Activated T-helper 17 cell treated with anti-CD3 and anti-CD28 coated beads, Interleukin-2, amount 50 U/mL, for 72 hours (primary cell): ENCODE measurements at places on chromosomes 5 and 9.

DNA sequence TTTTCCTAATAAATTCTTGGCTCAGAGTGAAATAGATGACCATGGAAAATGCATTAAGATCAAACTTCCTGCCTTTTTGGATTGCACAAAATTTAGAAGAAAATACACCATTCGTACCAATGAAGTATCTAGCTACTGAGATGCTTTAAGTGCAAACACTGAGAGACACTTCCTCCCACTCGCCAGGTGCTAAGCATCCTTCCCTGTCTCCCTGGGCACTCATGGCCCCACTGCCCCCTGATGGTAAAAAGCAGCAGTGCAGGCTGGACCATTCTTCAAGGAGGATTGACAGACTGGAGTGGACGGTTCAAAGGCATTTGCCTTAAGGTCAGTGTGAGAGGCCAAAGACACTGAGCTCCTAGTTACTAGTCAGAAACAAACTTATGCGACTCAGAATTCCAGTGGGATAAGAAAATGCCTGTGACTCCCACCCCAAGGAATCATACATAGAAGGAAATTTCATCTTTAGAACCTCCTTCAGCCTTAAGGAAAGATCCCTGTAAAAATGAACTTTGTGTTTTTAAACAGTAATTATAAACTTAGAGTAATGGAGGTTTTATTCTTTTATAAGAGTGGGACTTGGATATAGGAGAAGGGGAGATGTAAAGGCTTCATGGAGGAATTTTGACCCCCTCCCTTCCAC is 86.0 kb upstream of the SLC30A5 start:
- peak; percentile 76 for ATAC-seq

DNA sequence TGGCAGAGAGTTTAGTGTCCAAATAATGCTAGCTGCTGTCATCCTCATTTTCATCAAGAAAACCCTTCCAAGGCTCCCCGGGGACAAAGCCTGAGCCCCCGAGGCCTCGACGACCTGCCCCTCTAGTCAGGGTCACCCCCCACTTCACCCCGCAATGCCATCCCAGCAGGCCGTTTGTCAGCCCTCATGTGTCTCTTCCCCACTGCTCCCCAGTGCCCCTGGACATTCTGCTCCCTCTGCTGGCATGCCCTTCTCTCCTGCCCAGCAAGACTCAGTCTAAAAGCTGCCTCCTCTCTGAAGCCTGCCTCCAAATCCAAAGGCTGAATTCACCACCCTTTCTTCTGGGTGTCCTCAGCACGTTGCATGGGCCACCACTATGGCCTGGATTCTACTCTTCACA is 59.3 kb downstream of the PAX5 start:
- no peak for ATAC-seq

DNA sequence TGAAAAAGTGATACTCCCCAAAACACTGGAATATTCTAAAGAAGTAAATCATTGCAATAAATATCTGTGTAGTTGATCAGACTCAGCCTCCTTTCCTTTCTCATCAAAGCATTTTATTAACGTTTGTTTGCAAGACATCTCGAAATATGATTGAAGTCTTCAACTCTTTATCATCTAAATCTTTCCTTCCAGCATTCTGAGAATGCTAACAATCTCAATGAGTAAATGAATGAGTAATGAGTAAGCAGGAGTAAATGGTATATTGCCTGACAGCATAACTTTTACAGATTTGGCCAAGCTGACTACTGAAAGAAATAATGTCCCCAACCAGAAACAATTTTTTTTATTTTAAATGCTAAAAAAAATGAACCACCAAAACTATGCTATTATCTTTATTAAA is 157.1 kb downstream of the SLCO4C1 start:
- no peak for ATAC-seq

- ATAC-seq = no peak
Measured at GRCh38 chr5:135320718-135321484, 78.1 kb downstream of the MACROH2A1 start.

GRCh38 chr5:81856948-81857928 is 106.3 kb upstream of the SSBP2 start:
- ATAC-seq = no peak

- no peak for ATAC-seq
Measured at GRCh38 chr5:161863259-161863658, 15.3 kb downstream of the GABRA1 start.

DNA sequence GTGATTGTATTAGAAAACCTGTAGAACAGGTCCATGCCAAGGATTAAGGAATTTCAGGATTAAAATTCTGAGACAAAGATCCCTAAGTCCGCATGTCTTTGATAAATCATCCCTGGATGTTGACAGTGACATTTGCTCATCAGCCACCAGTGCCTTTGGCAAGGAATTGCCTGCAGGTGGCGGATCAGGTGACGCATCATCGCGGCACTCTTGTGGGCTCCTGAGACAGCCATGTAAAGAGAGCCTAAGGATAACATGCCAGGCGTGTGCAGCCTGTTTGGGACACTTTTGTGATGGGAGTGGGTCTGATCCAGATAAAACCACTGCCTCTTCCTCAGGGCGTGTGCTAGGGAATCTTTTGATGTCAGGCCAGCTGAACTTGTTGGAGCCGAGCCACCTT is 40.6 kb downstream of the ADCY2 start:
- ATAC-seq = no peak

GRCh38 chr9:123360161-123361085 is 4.4 kb downstream of the CRB2 start:
- ATAC-seq = no peak

- ATAC-seq = no peak
Measured at GRCh38 chr9:112038017-112038408, 137.1 kb downstream of the SUSD1 start.

GRCh38 chr5:151074557-151074956 is 6.3 kb downstream of the TNIP1 start:
- no peak for ATAC-seq

DNA sequence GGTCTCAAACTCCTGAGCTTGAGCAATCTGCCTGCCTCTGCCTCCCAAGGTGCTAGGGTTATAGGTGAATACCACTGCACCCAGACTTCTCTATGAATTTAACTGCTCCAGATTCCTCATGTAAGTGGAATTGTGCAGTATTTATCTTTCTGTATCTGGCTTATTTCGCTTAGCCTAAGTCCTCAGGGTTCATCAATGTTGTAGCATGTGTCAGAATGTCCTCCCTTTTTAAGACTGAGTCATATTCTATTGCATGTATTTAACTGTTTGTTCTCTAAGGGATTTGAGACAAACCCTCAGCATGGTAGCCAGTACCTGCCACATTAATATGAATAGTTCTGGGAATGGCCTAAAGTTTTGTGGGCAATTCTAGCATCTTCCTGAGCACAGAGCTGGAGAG is 53.9 kb upstream of the TUT7 start:
- no peak for ATAC-seq

- no peak for ATAC-seq
Measured at GRCh38 chr5:103624675-103625074, 62.1 kb upstream of the NUDT12 start.

GRCh38 chr9:92941861-92942260 is 5.5 kb upstream of the FGD3 start:
- no peak for ATAC-seq

DNA sequence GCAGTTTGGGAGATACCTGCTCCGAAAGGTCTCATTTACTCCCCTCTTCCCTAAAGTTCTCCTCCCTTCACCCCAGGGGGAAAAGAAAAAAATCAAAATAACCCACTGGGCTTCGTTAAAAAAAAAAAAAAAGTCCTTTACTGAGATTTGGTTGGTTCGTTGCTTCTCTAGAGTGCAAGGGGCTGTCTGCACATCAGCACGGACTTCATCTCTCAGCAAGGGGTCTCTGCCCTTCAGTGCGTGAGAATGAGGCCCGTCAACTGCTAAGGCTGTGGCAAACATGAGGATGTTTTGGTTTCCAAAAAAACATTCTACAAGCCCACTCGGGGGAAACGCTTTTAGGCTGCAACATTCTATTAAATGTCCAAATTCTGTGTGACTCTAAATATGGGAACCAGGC is 10.0 kb downstream of the BARHL1 start:
- no peak for ATAC-seq

DNA sequence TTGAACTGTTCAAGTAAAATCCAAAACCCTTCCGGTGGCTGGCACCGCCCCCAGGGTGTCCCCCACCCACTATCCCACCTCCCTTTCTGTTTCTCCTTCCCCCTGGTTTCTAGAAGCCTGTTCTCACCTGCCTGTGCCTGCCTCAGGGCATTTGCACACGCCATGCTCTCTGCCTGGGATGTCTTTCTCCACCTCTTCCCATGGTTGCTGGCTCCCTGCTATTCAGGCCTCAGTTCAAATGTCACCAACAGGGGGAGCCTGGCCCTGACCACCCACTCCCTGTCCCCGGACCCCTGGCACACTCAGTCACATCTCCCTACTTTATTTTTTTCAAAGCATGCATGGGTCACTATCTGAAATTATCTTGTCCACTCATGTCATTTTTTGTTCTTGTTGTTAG is 39.9 kb upstream of the EEIG1 start:
- ATAC-seq = no peak

DNA sequence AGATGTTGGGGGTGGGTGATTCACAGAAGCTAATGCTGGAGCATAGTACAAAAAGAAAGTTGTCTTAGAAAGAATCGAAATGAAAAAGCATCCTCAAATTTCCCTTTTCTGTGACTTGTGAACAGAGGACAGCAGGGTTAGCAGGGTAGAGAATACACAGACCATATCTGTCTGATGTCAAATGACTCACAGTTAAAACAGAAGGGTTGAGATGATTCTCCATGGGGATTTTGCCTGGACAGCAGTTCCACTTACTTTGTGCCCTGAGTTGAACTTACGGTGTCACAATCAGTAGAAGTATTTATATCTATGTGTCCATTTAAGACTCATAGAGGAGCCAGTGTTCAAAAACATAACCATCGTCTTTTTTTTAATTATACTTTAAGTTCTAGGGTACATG is 801.6 kb downstream of the KCTD16 start:
- ATAC-seq = no peak

GRCh38 chr9:18996211-18996610 is 36.8 kb downstream of the SAXO1 start:
- ATAC-seq = no peak

DNA sequence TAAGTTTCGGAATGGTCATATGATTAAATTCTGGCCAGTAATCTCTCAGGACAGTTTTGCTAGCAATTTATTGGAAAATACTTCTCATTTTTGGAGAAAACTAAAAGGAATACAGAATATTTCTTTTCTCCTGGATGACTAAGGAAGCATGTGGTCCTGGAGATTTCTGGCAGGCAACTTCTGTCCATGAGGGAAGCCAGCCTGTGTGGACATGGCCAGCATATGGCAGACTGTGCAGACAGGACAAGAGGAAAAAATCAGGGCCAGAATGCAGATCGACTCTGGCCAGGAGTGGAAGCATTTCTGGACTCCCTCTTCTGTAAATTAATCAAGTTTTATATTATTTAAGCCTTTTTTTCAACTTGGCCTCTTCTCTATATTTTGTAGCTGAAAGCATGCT is 100.4 kb upstream of the CDH18 start:
- no peak for ATAC-seq

GRCh38 chr9:125485471-125486151 is 221.4 kb downstream of the MAPKAP1 start:
- ATAC-seq = no peak

DNA sequence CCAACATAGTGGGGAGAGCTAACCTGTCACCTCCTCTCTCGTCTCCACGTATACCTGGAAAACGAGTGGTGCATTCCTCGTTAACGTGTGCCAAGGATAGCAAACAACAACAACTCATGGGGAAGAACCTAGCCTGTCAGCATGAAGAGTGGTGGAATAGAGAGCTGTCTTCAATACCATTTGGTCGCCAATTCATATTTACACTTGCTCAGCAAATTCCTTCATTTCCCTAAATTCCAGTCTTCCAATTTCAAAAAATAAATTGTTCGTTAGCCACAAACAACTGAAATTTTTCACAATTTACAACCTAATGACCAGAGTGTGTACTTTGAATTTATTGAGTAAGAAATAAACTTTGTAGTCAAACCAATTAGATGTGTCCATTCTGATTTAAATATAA is 344.8 kb downstream of the NTRK2 start:
- ATAC-seq = no peak

DNA sequence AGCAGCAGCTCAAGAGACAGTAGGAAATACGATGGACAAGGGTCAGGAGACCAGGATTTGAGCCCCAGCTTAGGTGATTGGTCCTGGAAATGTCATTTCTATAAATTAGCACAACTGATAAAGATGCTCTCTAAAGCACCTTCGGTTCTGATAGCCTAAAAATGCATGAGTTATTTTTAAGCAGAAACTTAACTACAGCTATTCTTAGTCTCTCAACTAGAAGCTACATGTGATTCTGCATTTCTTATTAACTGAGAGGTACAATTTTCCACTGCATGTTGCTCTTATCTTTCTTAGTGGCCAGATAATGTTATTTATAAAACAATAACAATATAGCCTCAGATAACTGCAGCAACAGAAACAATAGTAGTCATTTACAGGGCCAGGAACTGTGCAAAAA is 136.4 kb downstream of the GRIA1 start:
- no peak for ATAC-seq
